EH (cell line): ENCODE measurements at places on chromosomes 1 and 21.

DNA sequence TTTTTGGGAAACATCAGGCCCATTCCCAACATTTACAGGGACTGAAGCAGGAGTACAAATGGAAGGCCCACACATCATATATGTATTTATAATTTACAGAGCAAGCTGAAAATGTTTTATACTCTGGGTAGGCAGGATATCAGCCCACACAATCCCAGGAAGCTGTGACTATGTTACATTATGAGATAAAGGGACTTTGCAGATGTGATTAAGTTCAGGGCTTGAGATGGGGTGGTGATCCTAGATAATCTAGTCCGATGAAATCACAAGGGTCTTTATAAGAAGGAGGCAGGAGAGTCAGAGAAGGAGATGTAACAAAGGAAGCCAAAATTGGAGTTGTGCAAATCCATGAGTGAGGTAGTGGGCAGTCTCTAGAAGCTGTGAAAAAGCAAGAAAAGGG lies 160.5 kb downstream of the PDE4B start:
- no peak for DNase-seq

GRCh38 chr1:157695417-157695816 lies 5.2 kb downstream of the FCRL3 start:
- no peak for DNase-seq

DNA sequence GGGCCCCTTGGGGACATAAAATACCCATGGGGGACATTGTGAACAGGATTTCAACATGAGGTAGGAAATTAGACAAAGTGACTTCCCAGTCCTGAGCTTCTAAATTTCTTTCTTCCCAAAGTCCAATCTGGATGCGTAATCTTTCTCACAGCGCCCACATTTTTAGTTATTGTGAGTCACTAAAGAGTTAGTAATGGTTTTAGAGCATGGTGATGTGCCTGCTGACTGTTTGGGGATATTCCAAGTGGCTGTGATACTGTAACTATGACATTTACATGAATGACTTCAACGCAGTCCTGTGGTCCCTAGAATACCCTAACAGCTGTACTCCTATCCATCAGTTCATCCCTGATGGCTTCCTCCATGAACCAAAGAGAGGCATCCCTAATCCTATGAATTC lies 224.0 kb upstream of the COA6 start:
- DNase-seq = peak; percentile 86

GRCh38 chr21:37028570-37028969 lies 22.1 kb downstream of the RIPPLY3 start:
- DNase-seq = peak; percentile 25

- peak; percentile 92 for DNase-seq
Observed at GRCh38 chr21:35048706-35049617, at the start of gene RUNX1. Gene RUNX1, minus strand, starts transcription at chr21:35049302.

GRCh38 chr1:236117710-236118109 lies 24.6 kb upstream of the GPR137B start:
- no peak for DNase-seq

GRCh38 chr21:16028142-16028541 lies 298.4 kb downstream of the USP25 start:
- DNase-seq = no peak

- peak; percentile 25 for DNase-seq
Observed at GRCh38 chr1:77044133-77044849, 174.9 kb downstream of the PIGK start.

DNA sequence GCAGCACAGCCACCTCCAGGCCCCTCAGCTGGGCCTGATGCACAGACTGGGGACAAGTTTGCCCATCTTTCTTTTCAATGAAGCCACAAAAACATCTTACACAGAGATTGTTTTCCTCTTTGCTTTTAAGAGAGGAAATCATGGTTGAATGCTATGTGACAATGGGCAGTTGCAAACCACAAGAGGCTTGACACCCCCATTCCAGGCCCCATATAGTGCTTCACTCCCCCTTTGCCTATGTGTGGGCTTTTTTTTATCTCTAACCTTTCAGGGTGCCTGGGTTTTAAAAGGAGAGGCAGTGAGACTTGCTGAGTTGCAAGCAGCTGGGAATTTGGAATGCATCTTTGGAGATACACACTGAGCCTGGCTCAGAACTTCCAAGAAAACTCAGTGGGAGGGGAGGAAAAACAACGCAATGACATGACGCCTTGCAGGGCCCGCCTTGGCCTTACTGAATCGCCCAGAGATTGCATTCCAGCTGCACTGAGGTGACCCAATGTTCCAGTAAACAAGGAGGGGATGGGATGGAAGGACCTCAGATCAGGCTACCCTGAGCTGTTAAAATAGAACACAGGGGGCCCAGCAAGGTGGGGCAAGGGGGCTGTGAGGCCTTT lies 145.2 kb upstream of the ZNF648 start:
- peak; percentile 26 for DNase-seq

DNA sequence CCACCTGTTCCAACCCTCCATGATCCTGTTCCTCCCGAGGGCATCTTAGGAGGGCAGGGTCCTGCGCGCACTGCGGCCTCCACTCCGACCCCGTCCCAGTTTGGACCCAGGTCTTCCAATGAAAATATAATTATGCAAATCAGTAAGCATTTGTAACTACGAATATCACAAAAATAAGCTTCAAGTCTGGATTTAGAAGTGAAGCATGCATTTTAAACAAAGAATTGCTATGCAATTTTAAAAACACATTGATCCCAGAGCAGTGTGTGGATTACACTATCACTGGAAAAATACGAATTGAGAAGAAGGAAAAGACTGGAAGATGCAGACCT lies 673 bp downstream of the PRMT2 start:
- no peak for DNase-seq

GRCh38 chr1:69862906-69863305 lies 295.2 kb downstream of the LRRC7 start:
- no peak for DNase-seq

DNA sequence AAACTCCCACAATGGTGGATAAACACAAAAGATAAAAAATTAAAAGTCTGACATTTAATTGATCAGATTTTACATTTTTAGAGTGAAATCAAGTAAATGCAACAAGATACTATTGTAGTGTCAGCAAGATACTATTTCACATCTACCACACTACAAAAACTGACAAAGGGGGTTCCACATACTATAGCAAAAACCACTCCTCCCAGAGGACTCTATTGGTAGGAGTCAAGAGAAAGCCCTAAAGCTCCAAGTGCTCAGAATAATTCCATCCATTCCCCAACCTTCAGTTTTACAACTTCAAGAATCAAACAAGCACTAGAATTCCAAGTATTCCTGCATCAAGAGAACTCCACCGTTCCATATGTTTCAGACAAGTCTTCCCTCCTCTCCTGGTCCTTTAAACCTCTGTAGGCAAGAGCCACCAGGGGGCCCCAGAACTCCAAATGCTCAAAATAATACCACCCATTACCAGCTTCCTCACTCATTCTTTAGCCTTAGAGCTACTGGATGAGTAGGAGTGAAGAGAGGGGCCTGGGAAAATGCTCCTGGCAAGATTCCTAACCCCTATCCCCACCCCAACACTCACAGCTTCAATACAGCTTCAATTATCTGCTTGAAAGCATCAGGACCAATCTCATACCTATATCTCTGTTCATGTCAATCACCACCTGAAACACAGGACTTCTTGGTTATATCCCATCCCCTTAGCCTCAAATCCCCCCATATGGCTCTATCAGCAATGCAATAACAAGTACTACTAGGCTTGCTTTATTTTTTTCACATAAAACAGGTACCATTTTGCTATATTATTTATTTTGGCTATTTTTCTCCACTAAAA lies 9.9 kb downstream of the TOR1AIP2 start:
- peak; percentile 70 for DNase-seq

DNA sequence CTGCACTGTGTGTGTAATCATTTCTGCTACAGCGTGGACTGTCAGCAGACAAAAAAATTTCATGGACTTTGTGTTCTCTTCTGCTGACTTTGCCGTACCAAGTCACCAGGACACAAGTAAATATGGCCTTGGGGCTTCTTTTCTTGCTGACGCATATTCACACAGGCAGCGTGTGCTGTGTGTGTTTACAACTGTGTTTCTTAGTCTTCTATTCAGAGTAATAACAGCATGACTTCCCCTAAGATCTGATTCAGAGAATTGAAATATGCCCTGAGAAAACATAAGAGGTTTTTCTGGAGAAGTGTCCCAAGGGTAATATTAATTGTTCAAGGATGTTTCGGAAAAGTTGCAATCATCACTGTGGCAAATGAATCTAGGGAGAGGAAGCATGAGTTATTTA lies 47.1 kb upstream of the DYNLT5 start:
- peak; percentile 93 for DNase-seq

DNA sequence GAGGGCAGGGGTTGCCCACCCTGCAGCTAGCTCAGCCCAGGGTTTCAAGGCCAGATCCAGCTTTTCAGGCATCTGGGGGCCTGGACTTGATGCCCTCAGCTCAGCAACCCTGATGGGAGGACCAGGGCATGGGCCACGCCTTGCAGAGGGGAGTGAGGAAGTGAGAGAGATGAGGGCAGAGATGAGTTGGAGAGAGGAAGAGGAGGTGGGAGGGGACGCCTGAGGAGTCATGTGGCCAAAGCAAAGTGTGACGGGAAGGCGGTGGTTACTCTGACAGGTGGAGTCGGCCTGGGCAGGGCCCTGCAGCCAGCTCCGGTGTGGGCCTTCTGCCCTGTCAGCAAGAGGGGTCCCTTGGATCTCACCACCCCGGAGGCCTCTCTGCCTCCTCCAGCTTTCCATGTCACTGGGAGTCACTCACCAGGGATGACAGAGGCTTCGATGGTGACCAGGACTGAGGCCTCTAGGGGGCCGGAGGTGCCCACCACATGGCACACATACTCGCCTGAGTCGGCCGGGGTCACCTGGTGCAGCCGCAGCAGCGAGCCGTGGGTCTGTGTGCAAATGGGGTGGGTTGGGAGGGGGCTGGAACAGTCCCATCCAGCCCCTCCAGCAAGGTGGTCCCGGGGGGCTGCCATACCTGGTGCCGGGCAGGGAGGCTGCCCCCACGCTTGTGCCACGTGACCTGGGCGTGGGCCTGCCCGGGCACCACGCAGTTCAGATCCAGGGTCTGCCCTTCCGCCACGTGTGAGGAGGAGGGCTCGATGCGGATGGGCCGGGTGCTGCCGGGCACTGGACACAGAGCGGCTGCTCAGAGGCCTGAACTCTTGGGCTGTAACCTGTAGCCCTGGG lies 40.4 kb downstream of the LDLRAD2 start:
- DNase-seq = no peak

- DNase-seq = no peak
Observed at GRCh38 chr1:20390589-20391331, 95.2 kb downstream of the CAMK2N1 start.

GRCh38 chr21:36255663-36256062 lies 64.3 kb upstream of the MORC3 start:
- DNase-seq = no peak

DNA sequence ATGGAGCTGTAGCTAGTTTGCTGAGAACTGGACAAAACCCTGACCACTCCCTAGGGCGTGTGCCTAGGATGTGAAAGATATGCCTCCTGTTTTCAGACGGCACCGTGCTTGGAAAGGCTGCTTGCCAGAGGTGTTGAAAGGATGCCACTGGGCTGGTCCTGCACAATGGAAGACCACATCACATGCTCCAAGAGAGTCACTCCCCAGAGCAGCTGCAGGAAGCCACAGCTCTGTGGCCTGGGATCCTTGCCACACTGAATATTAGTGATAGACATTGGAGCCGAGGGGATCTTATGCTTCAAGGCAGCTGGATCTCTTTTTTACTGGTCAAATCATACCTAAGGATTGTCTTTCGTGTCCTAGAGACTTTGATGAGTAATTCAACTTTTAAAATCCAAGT lies 6.6 kb upstream of the APP start:
- peak; percentile 34 for DNase-seq

- DNase-seq = no peak
Observed at GRCh38 chr1:1137256-1138045, 21.6 kb upstream of the C1orf159 start.

DNA sequence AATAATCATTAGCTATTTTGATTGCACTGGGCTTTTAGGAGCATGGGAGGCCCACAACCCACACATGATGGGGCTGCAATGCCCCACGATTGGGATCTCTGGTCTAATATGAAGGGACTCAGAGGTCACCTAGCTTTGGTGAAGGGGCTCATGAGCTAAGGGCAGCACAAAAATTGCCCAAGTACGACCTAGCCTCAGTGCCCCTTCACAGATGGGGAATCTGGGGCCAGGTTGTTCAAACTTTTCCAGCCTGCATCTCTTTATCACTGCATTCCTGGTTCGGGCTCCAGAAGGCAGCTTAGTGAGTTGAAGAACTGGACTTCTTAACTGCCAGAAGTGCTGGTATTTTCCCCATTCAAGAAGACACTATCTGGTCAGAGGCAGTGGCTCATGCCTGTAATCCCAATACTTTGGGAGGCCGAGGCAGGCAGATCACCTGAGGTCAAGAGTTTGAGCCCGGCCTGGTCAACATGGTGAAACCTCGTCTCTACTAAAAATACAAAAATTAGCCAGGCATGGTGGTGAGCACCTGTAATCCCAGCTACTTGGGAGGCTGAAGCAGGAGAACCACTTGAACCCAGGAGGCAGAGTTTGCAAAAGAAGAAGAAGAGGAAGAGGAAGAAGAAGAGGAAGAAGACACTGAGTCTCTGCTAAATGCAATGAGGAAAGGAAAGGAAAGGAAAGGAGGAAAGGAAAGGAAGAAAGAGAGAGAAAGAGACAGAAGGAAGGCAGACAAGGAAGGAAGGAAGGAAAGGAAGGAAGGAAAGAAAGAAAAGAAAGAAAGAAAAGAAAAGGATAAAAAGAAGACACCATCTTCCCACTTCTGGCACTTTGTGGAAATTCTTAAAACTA lies 258.5 kb upstream of the IRF2BP2 start:
- no peak for DNase-seq

GRCh38 chr1:172566196-172566997 lies 33.4 kb downstream of the SUCO start:
- DNase-seq = no peak

DNA sequence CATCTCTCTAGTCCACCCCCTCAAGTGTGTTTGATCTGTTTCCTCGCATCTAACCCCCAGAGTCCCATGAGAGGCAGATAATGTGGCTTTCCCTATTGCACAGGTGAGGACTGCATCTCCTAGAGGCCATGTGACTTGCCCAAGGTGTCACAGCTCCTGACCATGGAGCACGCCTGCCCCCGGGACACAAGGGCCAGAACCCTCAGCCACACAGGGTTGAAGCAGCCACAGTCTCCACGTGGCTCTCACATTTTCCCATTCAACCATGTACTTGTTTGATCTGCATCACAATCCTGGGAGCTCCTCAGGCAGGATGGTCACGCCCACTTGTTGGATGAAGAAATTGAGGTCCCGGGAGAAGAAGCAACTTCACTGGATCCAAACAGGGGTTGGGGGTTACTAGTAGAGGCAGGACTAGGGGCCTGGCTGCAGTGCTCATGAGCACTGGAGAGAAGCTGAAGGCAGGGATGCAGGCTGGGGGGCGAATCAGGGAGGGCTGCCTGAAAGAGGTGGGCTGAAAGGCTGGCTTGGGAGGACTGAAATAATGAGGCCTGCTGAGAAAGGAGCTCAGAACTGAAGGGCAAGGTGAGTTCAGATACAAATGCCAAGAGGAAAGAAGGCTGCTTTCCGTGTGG lies 207.9 kb downstream of the PTPRU start:
- no peak for DNase-seq

DNA sequence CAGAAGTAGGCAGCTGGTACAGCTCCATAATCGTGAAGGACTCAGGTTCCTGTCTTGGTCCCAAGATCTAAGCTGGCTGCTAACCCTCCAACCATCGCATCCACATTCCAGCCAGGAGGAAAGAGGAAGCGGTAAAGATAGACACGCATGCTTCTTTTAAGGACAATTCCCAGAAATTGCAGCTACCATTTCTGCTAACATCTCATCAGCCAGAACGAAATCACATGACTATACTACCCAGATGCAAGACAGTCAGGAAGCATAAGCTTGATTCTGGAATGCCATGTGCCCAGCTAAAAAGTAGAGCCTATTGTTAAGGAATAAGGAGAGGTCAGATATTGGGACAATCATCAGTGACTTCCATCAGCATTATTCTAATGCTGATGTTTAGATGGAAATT lies 110.4 kb downstream of the EPHB2 start:
- peak; percentile 40 for DNase-seq
